RCC 7860 (cell line): ENCODE measurements at places on chromosomes 3 and 15.

DNA sequence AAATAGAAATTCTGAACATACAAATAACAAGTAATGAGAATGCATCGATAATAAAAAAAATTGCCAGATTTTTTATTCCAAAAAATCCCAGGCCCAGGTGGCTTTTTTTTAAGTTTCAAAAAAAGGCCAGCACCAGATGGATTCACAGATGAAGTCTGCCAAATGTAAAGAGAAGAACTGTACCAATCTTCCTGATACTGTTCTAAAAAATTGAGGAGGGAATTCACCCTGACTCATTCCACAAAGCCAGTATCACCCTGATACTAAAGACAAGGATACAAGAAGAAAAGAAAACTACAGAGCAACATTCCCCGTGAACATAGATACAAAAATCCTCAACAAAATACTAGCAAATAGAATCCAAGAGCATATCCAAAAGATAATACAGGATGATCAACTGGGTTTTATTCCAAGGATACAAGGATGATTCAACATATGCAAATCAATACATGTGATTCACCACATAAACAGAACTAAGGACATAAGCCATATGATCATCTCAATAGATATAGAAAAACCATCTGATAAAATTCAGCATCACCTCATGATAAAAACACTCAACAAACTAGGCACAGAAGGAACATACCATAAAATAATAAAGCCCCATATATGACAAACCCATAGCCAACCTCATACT, 44.1 kb upstream of the XCR1 start:
- no peak for DNase-seq

- DNase-seq = no peak
Observed at GRCh38 chr15:23760024-23760423, 72.9 kb upstream of the NDN start.

DNA sequence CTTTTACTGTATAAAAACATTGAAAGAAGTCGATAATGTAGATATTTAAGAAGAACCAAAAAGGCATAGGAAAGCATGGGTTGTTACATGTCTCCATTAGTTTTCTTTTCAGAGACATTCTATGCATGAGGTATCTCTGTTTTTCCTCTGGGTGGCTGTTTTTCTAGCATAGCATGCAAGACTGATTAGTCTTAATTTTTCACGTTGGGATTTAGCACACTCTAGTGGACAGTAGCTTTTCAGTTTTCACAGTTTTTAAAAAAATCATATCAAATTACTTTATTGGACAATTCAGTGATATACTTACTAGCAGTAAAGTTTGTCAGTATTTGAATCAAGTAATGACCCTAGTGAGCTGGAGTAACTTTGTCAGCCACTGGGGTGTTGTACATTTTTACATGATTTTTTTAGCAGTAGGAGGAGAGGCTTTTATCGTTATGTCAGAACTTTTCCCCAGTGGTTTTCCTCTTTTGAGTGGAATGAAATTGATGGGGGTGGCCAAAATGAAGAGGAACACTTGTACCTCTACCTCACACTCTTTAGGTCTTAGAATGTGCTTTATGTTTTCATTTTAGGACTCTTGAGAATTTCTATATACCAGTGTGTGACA, 57.2 kb downstream of the SEC22A start:
- peak; percentile 60 for DNase-seq

- no peak for DNase-seq
Observed at GRCh38 chr3:148948913-148949657, 42.3 kb upstream of the GYG1 start.

- DNase-seq = no peak
Observed at GRCh38 chr3:113897373-113897777, 50.4 kb upstream of the ZDHHC23 start.

GRCh38 chr3:37899711-37900306, 38.1 kb downstream of the CTDSPL start:
- no peak for DNase-seq

DNA sequence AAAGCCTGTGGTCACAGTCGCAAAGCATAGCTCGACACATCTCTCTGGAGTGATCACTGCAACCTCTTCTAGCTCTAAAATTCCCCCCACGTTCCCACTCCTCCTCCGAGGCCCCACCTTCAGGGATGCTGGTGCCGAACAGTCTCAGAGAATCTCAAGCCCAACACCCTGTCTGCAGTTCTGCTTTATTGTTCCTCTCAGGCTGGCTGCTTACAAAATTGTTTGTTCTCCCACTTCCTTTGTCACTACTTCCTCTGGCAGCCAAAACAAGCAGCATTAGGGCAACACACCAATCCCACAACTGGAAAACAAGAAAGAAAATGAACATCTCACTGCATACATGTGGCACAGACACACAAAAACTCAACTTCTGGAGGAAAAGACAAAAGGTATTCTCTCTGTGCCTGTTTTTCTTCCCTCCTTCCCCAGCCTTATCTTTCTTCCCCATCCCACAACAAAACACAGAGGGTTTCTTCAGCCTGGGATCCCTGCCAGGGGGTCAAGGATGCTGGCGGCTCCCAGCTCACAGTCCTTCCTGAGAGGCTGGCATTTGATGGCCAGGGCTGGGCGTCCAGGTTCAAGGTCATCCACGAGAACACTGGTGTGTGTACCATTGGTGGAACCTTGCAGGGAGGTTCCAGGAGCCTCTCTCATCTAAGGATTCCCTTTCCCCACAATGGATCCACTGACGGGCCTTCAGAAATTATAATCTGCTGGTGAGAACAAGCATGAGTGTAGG, 108.4 kb downstream of the TMCO5A start:
- DNase-seq = no peak

- DNase-seq = no peak
Observed at GRCh38 chr3:2526926-2527325, 428.3 kb downstream of the CNTN4 start.

DNA sequence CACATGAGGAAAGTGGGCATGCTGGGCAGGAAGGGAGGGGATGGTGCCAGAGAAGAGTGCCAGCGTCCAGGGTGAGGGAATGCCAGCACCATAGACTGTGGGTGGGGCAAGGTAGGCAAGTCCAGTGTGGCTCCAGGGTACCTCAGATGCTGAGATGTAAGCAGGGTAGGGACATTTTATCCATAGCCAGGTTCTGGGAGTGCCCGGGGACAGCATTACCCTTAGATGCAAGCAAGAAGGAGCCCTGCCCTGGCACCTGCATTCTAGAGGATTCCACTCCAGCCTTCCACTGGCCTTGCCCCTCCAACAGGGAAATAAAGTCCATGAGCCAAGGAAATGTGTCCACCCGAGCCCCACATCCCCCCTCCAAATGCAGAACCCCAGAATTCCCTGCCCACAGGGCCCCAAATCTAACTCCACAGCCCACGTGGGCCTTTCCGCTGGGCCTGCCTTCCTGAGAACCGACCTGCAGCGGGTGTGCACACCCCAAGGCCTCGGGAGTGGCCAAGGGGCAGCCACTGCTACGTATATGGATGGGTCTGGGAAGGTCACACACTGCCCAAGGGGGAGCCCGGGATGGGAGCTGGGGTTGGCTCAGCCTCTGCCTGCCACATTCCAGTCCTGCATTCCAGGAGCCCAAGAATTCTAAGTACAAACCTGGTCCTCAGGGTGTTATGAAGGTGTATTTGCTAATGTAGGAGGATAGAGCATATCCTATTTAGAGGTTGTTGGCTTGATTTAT, 20.3 kb upstream of the CYP11A1 start:
- no peak for DNase-seq

GRCh38 chr3:16407366-16407765, 106.1 kb downstream of the RFTN1 start:
- DNase-seq = no peak

- DNase-seq = no peak
Observed at GRCh38 chr15:68208136-68208535, 3.0 kb upstream of the CALML4 start.

- DNase-seq = no peak
Observed at GRCh38 chr3:158775426-158776410, 26.1 kb upstream of the MFSD1 start.

DNA sequence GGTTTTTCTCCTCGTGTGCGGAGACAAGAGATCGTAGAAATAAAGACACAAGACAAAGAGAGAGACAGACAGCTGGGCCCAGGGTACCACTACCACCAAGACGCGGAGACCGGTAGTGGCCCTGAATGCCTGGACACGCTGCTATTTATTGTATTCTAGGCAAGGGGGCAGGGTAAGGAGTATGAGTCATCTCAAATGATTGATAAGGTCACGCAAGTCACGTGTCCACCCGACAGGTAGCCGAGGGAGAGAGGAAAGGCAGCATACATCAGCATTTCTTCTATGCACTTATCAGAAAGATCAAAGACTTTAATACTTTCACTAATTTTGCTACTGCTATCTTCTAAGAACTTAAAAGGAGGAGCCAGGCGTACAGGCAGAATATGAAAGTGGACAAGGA, 28.2 kb downstream of the MYL3 start:
- DNase-seq = no peak

DNA sequence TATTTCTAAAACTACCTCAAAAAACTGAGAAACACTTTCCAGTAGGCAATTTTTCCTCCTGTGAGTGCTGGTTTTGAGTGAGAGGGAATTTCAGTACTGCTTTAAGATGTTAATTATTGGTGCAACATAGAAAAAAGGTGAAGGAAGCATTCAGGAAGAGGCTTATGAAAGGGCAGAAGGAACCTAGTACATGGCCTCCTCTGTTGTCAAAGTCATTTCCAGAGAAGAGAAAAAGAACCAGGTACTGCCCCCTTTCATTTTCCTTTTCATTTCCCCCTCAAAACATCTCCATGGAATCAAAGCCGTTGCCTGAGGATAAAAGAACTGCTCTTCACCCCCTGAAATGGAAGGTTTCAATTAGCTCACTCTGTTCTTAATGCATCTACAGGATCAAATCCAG, 19.8 kb downstream of the RARRES1 start:
- DNase-seq = no peak

GRCh38 chr15:77966540-77967234, 110.8 kb downstream of the TBC1D2B start:
- DNase-seq = peak; percentile 38

GRCh38 chr15:58491499-58492202, 59.9 kb downstream of the LIPC start:
- no peak for DNase-seq

DNA sequence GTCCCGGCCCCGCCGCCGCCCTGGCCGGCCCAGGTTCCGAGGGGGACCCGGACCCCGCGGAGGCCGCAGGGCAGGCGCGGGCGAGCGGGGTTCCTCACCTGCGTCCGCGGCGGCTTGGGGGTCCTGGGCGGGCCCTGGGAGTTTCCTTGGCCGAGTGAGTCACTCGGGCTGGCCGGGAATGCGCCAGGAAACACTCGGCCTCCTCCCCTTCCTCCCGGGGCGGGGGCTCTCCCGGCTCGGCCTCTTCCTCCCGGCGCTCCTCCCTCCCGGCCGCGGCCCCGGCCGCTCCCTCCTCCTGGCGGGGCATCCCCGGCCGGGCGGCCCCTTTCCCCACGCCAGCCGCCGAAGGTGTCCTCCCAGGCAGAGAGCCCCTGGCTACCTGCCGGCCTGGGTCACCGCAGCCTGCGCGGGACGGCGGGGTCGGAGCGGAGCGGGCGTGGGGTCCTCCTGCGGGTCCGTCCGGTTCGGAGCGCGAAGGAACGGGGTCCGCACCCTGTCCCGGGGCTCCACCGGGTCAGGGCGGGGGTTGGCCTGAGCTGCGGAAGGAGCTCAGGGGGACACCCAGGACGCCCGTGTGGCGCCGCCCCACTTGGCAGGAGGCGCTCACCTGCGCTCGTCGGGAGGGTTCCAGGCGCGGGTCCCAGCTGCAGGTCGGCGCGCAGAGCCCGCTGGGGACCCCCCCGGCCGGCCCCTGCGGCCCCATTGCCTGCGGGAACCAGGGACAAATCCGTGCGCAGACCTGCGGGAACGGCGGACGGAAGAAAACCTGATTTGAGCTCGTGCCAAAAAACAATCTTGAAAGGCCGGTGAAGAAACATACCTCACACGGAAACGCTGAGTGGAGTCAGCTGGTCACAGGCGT, at the start of gene CYFIP1:
TSS of gene CYFIP1 (minus strand) at position 180 of the 862 bp plus-strand sequence. CDS start 33,083 bp downstream, outside the sequence.
- DNase-seq = peak; percentile 62

DNA sequence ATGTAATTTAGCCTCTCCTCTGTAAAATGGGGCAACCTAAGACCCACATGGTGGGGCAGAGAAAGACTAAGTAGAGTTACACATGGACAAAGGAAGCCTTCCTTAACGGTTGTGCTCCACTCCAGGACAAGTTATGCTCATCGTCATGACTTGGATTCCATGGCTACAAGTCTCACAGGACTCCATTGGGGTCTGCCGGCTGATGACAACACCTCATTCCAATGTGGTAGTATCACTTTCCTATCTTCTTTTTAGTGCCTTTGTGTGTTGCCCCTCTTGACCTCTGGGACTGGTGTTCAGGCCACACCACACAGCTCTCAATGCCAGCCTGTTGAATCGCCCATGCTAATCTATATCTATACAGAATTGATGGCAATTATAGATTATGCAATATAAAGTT, 181.3 kb upstream of the WNT5A start:
- peak; percentile 75 for DNase-seq

- DNase-seq = no peak
Observed at GRCh38 chr3:126525091-126525852, 1.3 kb downstream of the CHST13 start.

DNA sequence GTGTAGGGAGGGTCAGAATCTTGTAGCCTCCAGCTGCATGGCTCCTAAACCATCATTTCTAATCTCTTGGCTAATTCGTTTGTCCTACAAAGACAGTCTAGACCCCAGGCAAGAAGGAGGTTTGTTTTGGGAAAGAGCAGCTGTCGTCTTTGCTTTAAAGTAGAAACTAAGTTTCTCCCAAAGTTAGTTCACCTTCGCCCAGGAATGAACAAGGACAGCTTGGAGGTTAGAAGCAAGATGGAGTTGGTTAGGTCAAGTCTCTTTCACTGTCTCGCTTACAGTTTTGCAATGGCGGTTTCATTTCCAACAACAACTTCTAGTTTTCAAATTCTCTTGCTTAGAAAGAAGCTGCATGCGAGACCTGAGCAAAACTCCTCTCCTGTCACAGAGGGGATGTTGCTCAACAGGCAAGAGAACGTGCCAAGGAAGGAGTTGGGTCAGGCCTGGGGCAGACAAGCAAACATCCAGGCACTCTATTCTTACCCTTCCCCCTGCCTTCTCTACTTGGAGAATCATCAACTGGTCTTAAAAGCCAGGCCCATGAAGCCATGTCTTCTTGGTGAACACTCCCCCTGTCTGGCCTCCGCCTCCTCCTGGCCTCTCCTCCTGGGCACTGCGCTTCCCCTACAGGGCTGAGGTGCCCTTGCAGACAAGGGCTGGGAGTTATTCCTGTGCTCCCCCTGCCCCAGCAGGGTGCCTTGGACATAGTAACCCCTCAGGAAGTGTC, 57.6 kb downstream of the TMEM44 start:
- peak; percentile 96 for DNase-seq

- DNase-seq = no peak
Observed at GRCh38 chr15:25725758-25726157, 137.4 kb downstream of the ATP10A start.
